Subcutaneous adipose tissue (tissue), 4 donors: ENCODE measurements at places on chromosomes 4 and X. TPM values are rescaled to one million over a fixed set of nuclear protein-coding genes. Genes with fewer than 3 reads are reported as not detected.

Gene SH2D1A
- 2.9 TPM for total RNA-seq

Gene COX18
- 16.3 TPM for total RNA-seq

Gene RS1
- total RNA-seq: not detected

Gene SPANXN3
- total RNA-seq: not detected

Gene CNOT6L
- 32.1 TPM for total RNA-seq

Gene TET2
- total RNA-seq: 26.2 TPM

Gene ASMTL
- 31.5 TPM for total RNA-seq

Gene ANOS1
- total RNA-seq: 11.7 TPM

Gene PFKFB1
- total RNA-seq: 4.7 TPM

Gene NAP1L2
- total RNA-seq: not detected

Gene PHOX2B
- total RNA-seq: not detected

Gene HMX1
- total RNA-seq: not detected

Gene MAGEH1
- total RNA-seq: 23.4 TPM
